Fibroblast of skin of right biceps (primary cell): ENCODE measurements at places on chromosomes 12 and 14.

GRCh38 chr14:77099425-77100167, 1.5 kb downstream of the CIPC start:
- peak; percentile 75 for DNase-seq

DNA sequence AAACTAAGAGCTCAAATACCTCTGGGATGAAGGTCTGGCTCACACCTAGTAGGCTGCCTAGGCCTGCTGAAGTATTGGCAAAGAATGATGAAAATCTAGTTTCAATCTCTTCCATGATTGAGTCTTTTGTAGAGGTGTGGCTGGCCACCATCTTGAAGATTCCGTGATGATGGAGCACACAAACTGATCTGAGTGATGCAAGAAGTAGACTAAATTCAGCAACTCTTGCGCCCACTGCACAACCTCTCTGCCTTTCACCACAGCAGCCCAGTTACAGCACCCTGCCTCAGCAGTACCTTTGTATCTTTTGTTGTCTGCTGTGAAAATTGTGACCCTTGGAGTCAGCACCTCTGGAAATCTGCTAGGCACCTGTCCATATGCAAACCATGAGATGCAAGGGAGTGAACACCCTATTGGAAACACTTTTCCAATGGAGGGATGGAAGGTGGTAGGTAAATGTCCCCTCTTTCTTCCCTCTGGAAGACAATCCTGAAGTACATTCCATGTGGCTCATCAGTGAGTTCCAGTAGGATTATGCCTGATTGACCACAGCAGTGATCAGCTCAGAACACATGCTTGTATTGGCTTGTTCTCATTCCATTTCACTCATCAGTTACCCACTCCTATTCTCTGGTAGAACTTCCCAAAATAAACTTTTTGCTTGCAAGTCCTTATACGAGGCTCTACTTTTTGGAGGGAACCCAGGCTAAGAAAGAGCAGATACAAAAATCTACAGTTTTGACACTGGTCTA, 58.6 kb downstream of the BTBD7 start:
- DNase-seq = no peak

DNA sequence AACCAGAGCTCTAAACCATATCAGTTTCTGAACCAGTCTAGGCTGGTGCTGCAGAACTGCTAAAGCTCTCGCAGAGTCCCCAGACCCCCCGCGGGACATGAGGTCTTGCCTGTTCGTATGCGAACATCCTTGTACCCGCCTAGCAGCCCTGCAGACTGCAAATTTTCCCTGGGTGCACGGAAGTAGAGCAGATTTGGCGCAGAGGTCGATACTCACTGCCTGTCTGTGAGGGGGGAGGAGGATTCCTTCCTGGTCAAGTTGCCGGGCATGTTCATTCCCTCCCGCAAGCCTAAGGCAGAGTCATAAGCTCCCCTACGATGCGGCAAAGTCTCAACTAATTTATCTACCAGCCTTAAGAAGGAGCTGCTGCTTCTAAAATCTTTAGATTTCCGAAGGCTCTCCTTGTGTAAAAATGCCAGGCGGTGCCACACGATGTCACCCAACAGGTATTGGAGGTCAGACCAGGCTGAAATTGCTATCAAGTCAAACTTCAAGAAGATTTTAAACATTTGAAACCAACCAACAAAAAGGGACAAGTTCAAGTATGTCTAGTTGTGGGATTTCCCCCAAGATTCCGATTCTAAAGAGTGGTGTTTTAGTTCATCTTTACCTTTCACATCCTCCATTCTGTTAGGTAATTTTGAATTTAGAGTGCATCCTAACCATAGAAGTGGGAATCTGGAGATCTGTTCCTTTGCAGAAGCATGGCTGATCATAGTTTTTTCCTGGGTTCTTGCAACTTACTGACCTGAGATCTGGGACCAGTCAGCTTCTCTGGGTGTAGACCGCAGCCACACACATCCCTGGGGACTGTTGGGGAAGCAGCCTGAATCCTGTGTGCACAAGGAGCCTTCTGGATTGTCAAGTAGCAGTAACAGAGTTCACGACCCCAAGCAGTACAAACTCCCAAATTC, 1.6 kb upstream of the PAX9 start:
- no peak for DNase-seq

DNA sequence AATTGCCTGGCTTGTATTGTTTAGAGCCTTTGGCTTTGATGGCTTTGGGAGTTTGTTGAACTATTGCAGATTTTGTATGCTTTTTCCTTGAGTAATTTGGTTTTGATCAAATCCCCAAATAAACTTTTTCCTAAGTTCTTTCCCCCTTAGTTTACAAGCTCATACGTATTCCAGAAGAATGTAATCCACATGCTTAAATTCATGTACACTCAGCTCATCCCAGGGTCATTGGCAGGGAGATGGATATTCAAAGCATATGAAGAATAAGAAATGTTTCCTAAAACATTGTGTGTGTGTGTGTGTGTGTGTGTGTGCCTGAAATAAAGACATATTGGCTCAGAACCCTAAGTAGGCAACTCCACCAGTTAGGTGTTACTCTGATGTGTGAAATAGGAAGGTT, 89.4 kb downstream of the TMEM30B start:
- peak; percentile 53 for DNase-seq

- no peak for DNase-seq
Observed at GRCh38 chr12:26445909-26446308, 250.5 kb downstream of the SSPN start.

DNA sequence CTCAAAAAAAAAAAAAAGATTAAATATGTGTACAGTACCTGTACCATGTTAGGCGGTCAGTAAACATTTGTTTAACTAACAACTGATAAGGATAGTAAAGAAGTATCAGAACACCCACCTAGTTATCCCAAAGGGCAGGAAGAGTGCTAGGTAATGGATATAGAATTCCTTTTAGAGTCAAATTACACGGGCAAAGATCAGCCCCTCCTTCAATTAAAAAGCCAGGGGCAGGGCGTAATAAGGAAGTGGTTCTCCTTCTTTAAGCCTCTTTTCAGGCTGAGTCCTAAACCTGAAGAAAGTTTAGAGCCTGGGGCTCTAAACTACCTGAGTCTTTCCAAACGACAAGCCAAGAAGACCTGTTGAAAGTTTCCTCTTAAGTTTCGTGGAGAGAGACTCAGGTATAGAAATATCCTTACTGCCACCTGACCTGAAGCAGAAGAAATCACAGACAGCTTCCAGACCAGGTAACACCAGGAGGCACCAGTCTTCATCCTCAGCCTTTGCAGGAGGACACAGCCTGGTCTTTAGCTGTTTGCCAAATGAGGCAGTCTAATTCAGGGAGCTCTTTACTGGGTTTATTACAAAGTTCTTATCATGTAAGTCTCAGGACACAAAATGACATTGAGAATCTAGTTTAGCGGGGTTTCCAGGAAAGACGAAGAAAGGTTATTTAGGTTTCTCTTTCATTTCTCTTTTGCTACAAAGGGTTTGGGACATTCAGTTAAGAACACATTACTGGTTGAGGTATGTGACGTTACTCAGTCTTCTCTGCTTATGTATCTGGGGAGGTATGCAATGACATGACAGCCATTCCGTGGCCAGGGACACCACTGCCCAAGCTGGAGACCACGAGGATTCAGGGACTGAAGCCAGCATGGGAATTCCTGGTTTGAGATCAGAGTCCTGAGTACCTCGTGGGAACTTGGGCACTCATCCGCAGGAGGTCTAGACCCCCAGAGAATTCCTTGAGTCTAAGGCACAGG, at the start of gene BCL2L14:
Gene BCL2L14, plus strand, starts transcription at position 266 of the 983 bp plus-strand sequence. CDS start 8,367 bp downstream, outside the sequence.
- DNase-seq = peak; percentile 11

DNA sequence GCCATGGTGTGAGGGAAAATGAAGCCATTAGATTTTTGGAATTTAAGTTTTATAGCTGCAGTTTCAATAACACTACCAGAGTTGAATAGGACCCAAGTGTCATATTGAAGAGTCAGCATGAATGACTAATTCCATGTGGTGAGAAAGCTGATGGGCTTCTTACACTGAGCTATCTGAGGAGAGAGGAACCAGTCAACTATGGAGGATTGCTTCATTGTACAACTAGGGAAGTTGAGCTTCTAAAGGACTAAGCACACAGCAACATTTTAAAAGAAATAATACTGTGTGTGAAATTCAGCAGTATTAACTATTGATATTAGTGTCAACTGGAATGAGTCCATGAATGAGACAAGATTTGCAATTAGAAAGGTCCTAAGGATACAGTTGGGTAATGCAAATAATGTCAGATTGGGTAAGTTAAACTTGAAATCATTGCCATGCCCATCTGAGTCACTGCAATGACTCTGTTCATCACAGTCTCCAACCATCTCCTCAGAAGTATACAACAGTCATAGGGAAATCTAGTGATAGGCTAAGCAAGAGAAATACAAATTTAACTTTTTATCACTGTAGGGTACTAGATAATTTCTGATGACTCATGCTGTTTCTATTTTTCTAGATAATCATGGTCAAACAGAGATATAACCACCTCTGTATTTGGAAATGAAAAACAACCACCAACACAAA, 394.2 kb downstream of the FSCB start:
- DNase-seq = no peak

GRCh38 chr12:50351120-50352043, 45.0 kb downstream of the FAM186A start:
- DNase-seq = peak; percentile 43

DNA sequence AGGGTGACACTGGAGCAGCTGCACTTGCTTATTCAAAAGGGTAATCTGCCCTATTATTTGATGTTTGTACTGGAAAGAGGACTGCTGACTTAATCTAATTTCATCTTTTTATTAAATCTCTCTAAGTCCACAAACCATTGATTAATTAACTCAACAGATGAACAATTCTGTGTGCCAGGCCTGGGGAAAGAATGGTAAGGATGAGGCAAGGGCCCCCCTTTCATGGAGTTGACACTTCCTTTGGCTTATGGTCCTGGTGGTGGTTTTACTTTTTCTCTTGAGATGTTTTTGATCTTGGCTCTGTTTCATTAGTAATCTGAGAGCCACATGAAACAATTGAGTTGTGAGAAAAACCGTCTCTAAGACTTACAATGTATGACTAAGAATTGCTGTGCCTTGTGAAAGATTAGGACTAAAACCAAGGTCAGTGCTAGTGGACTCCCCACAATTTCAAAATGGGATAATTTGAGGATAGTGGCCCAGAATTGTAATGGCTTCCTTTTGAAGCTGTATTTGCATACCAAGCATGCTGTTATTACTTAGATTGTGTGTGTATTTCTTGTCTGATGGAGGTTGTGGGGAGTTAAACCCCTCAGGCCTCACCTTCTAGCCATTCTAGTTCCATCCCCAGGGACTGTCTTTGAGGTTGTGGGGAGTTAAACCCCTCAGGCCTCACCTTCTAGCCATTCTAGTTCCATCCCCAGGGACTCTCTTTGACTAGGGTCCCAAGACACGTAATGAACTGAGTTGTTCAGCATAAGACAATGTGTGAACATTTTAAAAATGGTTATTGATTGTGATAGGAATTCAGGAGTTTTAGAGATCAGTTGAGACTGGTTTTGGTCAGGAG, 52.5 kb upstream of the EVL start:
- DNase-seq = peak; percentile 46

GRCh38 chr14:103705118-103705503, 10.1 kb downstream of the XRCC3 start:
- no peak for DNase-seq

DNA sequence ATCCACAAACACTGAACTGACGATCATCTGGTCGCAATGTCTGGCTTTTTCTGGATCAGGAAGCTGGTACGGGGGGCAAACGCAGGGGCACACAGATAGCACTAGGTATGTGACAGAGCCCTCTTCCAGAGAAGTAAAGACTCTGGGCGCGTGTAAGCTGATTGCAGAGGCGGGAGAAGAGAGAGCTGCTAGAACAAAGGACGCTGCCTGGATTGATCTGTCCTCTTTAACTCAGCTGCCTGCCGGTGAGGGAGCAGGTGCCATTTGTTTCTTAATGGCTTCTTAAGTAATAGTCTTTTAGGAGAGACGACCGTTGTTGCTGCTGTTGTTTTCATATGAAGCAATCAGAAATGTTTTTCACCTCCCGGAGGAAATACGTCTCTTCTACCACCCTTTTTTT, 77.3 kb downstream of the GLT1D1 start:
- no peak for DNase-seq

DNA sequence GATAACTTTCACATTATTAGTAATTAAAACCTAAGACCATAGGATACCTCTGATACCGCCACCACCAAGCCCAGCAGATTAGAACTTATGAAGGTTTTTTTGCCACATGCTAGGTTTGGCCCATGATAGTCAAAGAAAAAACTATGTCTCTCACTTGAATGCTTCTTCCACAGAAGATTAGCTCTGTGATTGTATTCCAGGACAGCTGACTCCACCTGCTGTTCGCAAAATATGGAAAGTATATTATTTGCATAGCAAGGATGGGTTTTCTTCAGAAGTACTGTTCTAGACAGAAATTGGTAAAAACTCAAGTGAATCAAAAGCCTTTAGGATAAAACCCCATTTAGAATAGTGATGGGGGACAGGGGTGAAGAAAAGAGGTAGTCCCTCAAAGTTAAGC, 42.2 kb downstream of the PPFIBP1 start:
- DNase-seq = no peak

GRCh38 chr12:107475900-107476299, 209.7 kb upstream of the PWP1 start:
- no peak for DNase-seq

GRCh38 chr12:1474041-1474573, 120.3 kb downstream of the FBXL14 start:
- peak; percentile 99 for DNase-seq

- DNase-seq = peak; percentile 70
Observed at GRCh38 chr12:106133136-106134087, 5.3 kb downstream of the NUAK1 start.

- no peak for DNase-seq
Observed at GRCh38 chr12:56143870-56144269, 8.5 kb upstream of the MYL6B start.
